ENCODE measurements at places on chromosomes 11 and 22.

- no peak for DNase-seq
Measured at GRCh38 chr11:95453616-95454171, 222.7 kb upstream of the SESN3 start.

DNA sequence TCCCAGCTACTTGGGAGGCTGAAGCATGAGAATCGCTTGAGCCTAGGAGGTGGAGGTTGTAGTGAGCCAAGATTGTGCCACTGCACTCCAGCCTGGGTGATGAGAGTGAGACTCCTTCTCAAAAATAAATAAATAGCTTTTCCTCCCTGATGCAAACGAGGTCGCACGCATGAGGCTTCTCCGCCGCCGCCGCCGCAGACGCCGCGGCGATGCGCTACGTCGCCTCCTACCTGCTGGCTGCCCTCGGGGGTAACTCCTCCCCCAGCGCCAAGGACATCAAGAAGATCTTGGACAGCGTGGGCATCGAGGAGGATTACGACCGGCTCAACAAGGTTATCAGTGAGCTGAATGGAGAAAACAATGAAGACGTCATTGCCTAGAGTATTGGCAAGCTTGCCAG is 20.0 kb upstream of the RAB39A start:
- DNase-seq: no peak

DNA sequence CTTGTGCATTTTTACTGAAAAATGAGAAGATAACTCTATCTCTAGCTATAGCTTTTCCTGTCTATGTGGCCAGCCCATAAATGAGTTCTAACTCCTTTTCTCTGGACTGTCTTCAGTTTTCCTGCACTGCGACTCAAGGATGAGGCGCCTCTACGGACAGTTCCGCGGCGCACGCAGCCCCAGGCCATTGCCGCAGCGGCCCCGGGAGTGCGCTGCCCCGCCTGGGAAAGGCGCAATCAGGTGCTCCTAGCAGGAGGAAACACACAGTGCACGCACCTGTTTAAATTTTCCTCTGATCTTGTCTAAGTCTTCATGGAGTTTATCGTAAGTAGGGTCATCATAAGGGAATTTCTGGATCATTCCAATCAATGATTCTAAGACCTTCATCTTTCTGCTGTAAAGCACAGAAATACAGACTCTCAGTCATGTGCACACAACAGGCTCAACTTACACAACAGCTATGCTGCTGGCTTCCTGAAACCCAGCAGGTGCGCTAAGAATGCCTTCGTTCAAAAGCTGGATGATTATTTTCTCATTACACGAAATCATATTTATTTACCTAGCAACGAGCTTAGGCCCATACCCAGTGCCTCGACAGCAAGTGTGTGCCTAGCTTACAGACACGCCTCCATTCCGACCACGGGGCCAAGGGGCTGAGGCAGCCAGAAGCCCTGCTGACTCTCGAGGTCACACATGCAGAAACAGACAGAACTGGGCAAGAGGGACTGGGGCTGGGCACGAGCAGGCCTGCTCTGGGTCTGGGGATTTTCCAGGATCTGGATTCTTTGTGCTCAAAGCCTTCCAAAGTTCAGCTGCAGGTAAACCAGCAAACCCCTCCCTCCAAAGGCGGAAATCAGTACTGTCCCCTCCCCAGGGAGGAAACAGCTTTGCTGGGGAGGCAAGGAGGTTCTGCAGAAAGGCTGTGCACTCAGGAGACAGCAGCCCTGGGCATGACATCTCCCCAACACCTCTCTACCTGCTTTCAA is 7.2 kb downstream of the LTO1 start:
- no peak for DNase-seq

- DNase-seq: no peak
Measured at GRCh38 chr11:68028802-68029545, 1.5 kb upstream of the NDUFS8 start.

DNA sequence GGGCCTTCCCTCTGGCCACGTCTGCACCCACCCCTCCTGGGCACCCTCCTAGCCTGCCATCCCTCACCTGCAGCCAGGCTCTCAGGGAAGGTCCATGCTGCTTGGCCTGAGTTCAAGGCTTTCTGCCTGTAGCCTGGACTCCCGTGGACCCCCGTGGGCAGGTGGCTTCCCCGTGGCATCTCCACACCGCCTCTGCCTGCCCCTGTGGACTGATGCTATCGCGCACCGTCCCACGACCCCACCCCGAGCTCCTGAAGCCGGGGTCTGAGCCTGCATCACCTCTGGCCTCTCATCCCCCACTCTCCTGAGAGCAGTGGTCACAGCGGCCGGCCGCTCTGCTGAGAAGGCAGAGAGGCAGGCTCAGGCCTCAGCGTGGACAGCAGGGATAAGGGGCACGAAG is 4.5 kb downstream of the IFITM5 start:
- DNase-seq: no peak

GRCh38 chr22:29625090-29625825 is 21.8 kb downstream of the NF2 start:
- DNase-seq: peak; percentile 62

DNA sequence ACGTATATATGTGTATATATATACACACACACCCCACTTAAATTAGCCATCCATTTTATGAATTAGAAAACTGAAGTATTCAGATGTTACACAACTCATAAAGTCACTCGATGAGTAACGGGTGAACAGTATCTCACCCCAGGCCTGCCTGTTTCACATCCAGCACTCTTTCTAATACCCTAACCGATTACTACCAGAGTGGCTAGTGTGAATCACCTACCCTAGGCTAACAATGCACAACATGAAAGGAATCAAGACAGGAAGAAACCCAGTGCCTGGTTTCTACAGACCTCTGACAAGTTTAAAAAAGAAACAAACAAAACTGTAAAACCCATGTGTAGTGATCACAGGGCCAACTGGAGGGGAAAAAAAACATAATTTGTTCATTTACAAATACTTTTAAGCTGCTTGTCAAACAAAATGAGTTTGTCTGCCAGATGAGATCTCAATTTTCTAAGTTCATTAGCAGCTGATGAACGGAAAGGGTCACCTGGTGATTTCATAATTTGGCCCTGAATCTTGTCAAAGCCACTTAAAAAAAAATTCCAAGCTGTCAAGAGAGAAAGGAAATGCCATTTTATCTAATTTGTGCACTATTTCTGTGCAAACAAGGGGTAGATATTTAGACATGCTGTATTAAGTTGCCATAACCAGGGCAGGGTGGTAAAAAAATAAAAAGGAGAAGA is 134.8 kb downstream of the LARGE1 start:
- no peak for DNase-seq

GRCh38 chr22:46609724-46610201 is 10.4 kb upstream of the GRAMD4 start:
- DNase-seq: no peak

DNA sequence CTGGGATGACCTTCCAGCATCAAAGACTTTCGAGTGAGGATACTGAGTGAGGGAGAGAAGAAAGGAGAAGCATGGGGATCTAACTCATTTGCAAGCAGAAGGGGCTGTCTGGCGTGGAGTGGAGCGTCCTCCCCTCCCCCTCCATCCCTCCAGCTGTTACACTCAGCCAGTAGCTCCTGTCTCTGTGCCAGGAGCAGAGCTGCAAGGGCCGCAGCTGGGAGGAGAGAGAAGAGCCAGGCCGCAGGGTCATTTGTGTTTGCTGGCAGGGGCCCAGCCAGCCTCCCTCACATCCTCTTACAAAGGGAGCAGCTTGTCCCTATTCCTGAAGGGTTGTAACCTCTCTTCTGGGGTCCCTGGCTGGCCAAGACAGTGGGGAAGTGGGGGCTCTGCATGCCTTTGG is 57.9 kb downstream of the NECTIN1 start:
- peak; percentile 87 for DNase-seq
